ENCODE measurements at places on chromosomes 6 and 20.

DNA sequence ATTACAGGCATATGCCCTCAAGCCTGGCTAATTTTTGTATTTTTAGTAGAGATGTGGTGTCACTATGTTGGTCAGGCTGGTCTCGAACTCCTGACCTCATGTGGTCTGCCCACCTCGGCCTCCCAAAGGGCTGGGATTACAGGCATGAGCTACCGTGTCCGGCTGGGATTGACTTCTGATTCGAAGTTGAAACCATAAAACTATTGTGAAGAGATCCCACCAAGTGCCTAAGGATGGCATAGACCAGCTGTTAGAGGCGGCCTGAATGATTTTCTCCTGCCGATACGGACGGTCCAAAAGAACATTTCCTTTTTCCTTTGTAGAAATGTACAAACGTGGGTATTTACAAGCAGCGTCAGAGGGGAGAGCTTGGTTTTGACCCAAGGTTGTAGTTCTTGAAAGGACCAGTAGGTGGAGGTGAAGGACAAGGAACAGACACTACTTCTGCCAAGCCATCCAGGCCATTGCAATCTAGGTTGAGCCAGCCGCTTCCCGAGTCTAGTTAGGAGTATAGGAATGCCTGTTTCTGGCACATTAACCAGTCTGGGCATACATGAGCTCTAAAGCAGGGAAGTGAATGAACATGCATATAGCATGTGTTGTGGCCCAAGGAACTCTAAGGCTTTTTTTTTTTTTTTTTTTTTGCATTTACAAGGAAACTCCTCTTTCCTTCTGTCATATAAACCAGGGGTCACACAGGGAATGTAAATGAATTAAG is 29.0 kb downstream of the MOCS3 start:
- DNase-seq: peak; percentile 90

GRCh38 chr6:170076466-170077165 is 214.3 kb downstream of the DLL1 start:
- no peak for DNase-seq

DNA sequence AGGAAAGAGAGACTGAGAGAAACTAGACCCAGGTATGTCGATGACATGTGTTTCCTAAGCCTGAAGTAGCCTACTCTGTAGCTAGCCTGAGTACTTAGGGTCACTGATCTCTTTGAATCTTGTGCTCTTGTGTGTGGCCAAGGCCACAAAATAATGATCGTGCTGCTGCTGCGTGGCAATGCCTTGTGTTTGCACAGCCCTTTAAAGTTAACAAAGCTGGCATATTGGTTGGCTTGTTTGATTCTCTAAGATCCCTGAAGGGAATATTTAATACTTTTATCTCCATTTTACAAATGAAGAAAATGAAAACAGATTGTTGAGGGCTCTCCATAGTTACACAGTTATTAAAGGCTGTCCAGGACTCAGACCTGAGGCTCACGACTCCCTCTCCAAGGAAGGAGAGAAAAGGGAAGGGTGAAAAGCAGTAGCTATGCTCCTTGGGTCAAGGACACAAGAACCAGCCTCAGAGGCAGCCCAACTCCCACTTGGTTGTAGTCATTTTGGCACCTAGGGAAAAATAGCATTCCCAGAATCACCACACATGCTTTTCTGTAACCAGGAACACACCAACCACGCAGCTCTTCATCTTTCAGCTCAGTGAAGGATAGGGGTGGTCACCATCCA is 130.7 kb downstream of the LRFN2 start:
- no peak for DNase-seq

DNA sequence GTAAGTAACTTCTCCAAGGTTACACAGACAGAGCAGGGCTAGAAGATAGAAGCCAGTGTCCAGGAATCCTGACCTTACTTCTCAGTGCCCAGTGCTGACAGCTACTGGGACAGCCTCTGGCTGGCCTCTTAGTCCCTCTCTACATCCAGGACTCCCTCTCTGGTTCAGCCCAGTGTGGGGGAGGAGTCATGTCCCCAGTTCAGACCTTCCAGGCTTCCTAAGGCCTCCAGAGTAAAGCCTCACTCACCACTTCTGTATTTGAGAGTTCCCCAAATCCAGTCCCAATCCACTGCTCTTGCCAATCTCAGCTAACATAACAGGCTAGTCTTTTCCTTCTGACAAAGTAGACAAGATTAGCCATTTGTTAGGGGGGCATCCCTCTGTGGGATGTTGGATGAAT is 36.9 kb upstream of the EPB41L1 start:
- DNase-seq: no peak

DNA sequence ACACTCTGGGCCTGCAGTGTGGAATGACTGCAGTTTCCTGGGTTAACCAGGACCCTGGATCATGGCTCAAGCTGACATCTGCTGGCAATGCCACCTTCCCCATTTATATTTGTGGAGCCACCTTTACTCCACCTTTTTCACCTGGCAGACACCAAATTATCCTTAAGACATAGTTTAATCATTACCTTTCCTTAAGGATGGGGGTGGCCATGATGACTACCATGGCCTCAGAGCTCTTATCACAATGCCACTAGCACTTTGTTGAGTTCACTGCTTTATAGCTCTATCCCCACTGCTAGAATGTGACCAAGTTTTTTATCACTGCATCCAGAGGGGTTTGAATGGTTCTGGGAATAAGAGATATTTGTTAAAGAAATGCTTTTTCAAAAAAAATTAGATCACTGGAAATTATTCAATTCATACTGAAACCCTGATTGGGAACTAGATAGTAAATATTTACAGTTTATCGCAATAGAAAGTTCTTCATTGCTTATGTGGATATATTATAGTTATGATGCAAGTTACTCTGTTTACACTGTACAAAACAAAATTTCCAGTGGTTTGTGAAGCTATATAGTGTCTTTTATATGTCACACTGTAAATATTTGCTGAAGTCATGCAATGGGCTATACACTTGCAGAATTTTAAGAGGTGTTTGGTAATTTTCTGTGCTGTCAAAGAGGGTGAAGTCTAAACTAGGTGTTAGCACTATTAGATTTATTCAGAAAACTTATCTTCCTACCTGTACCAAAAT is 37.3 kb upstream of the IFNGR1 start:
- DNase-seq: no peak

- no peak for DNase-seq
Observed at GRCh38 chr20:50629670-50630045, 61.7 kb downstream of the RIPOR3 start.

DNA sequence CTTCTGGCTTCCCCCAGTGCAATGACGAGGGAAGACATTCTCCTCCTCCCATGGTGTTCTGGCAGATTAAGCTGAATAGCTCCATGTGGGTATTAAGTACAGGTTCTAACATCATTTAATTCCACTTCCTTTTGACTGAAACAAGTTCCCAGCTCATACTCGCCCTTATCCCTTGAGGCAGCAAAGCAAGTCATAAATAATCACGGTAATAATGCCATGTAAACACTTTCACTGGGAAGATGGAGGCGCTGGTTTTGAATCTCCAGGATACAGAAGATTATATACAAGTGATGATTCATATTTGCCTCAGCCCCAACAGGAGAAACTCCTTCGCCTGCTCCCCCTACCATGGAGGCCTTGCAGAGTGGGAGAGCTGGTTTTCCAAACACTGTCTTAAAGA is 141.3 kb downstream of the PXDC1 start:
- no peak for DNase-seq

GRCh38 chr6:27966044-27966443 is 9.0 kb downstream of the OR2B6 start:
- no peak for DNase-seq

GRCh38 chr6:131366223-131366622 is 206.8 kb upstream of the ARG1 start:
- no peak for DNase-seq

Data from HAP-1 (cell line).